ENCODE measurements at places on chromosomes 7 and 10. TPM values are rescaled to one million over a fixed set of nuclear protein-coding genes. Genes with fewer than 3 reads are reported as not detected.

DNA sequence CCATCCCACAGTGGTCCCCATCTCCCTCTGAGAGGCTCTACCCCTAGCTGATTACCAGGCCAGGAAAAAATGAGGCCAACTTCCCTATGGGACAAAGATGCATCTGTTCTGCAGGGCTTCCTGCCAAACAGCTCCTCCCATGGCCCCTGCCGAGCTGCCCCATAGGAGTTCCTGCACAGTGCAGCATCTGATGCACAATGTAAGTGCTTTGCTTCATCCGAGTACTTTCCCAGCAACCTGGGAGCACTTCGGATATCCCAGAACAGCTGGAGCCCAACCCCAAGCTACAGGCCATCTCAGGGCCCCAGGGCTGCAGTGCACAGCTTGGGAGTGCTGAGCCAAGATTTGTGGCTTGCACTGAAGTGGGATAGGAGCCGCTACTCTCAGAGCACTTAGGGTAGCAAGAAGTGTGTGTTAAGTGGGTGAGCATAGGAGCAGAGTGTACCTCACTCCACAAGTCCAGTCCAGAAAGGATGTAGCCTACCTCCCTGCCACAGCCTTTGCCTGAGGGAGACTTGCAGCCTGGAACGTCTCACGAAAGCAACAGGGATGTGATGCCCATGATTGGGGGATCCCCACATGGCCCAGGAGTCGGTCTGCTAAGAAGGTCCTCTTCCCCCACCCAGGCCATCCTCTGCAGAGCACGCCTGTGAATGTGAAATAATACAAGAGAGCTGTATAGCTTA is 209.6 kb upstream of the VWC2 start:
- H3K27me3 ChIP-seq: no peaks in the 10 kb centered on the region
- no peak overlapping the region for H3K27ac ChIP-seq
- H3K36me3 ChIP-seq: no peaks in the 10 kb centered on the region

GRCh38 chr10:70828923-70829322 is 13.2 kb downstream of the SGPL1 start:
- H3K27ac ChIP-seq: no peak overlapping the region
- DNase-seq: no peak
- H3K4me1 ChIP-seq: peaks cover 56% of the 10 kb centered on the region
- no peaks in the 10 kb centered on the region for H3K36me3 ChIP-seq
- no peaks in the 10 kb centered on the region for H3K27me3 ChIP-seq
- no peak overlapping the region for H3K4me3 ChIP-seq

GRCh38 chr10:19993714-19994315 is 177.6 kb downstream of the PLXDC2 start:
- H3K36me3 ChIP-seq: no peaks in the 10 kb centered on the region
- no peaks in the 10 kb centered on the region for H3K27me3 ChIP-seq
- no peak overlapping the region for H3K4me3 ChIP-seq
- H3K4me1 ChIP-seq: no peaks in the 10 kb centered on the region
- DNase-seq: no peak

- no peaks in the 10 kb centered on the region for H3K36me3 ChIP-seq
- no peak for DNase-seq
- no peak overlapping the region for H3K4me3 ChIP-seq
- H3K27ac ChIP-seq: no peak overlapping the region
- no peaks in the 10 kb centered on the region for H3K4me1 ChIP-seq
- H3K27me3 ChIP-seq: no peaks in the 10 kb centered on the region
These were observed 24.7 kb downstream of the LSMEM1 start for GRCh38 chr7:112505495-112505894.

DNA sequence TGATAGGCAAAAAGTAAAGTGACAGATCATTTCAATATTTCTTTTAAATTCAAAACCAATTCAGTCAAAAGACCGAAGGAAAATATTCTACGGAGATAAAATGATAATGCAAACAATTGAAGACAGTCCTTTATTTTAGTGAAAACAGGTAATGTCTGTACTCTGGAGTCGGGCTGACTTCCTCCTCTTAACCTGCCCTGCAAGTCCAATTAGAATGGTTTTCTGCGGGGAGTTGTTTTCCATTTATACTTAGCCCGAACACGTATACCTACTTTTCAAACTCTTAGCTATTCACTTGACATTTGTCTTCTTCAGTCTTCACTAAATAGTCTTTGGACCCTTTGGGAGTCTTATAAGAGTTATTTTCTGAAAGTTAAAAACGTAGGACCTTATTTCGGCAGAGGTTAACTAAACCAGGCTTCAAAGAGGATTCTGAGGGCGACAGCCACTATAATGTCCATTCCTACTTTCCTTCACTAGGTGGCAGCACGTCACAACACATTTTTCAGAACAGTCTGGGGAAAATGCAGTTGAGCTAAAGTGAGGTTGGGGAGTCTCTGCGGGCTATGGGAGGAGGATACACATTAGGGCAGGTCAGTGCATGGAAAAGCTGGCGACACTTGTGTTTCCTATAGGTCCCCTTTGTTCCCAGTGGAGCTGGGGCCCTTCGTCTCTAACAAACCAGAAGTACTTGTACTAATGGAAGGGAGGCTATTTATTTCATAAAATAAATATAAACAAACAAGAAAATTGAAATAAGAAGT is 472.0 kb downstream of the KCNMA1 start:
- H3K4me1 ChIP-seq: no peaks in the 10 kb centered on the region
- no peak overlapping the region for H3K27ac ChIP-seq
- no peaks in the 10 kb centered on the region for H3K36me3 ChIP-seq
- no peak overlapping the region for H3K4me3 ChIP-seq
- peak; percentile 35 for DNase-seq

The ANLN gene
- 2.7 TPM for polyA plus RNA-seq

- H3K4me1 ChIP-seq: peaks cover 39% of the 10 kb centered on the region
- no peak overlapping the region for H3K4me3 ChIP-seq
- no peak overlapping the region for H3K27ac ChIP-seq
- no peak for DNase-seq
- no peaks in the 10 kb centered on the region for H3K27me3 ChIP-seq
These were observed 45.2 kb downstream of the PARD3 start for GRCh38 chr10:34769899-34770298.

GRCh38 chr7:43294080-43294630 is 181.7 kb downstream of the HECW1 start:
- H3K4me1 ChIP-seq: no peaks in the 10 kb centered on the region
- H3K27ac ChIP-seq: no peak overlapping the region
- no peaks in the 10 kb centered on the region for H3K27me3 ChIP-seq

DNA sequence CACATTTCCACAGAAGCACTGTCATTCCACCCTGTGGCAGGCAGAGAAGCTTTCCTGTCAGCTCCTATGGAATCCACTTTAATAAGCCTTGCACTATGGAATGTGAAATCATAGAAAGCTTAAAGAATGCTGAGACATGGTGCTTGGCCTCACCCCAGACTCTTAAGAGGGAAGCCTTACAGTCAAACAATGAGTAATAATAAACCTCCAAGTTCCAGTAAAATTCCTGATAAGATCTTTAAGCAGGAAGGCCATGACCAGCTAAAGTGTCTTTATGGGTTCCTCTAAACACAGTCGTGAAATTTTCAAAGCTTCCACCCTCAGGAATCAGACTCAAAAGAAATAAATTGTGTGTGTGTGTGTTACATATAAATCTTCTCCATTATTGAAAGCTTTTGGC is 11.9 kb upstream of the TEX36 start:
- H3K36me3 ChIP-seq: no peaks in the 10 kb centered on the region
- H3K4me1 ChIP-seq: no peaks in the 10 kb centered on the region
- H3K27ac ChIP-seq: no peak overlapping the region
- no peak overlapping the region for H3K4me3 ChIP-seq
- H3K27me3 ChIP-seq: no peaks in the 10 kb centered on the region

GRCh38 chr7:15104411-15105092 is 202.0 kb upstream of the DGKB start:
- no peak overlapping the region for H3K27ac ChIP-seq
- no peak for DNase-seq
- H3K4me1 ChIP-seq: no peaks in the 10 kb centered on the region
- no peaks in the 10 kb centered on the region for H3K36me3 ChIP-seq

The ACSM6 gene
- polyA plus RNA-seq: not detected

- H3K27me3 ChIP-seq: no peaks in the 10 kb centered on the region
- peak overlapping the region; percentile 92 for H3K4me3 ChIP-seq
- no peaks in the 10 kb centered on the region for H3K36me3 ChIP-seq
- peaks cover 8% of the 10 kb centered on the region for H3K4me1 ChIP-seq
- peak overlapping the region; percentile 100 for H3K27ac ChIP-seq
These were observed 1.4 kb downstream of the LANCL2 start for GRCh38 chr7:55366461-55367070.

- no peaks in the 10 kb centered on the region for H3K27me3 ChIP-seq
- DNase-seq: no peak
- H3K4me1 ChIP-seq: no peaks in the 10 kb centered on the region
- H3K36me3 ChIP-seq: no peaks in the 10 kb centered on the region
- H3K4me3 ChIP-seq: no peak overlapping the region
These were observed 88.8 kb upstream of the TMEM26 start for GRCh38 chr10:61541960-61542359.

- no peak for DNase-seq
- H3K36me3 ChIP-seq: no peaks in the 10 kb centered on the region
- H3K27me3 ChIP-seq: no peaks in the 10 kb centered on the region
- H3K4me1 ChIP-seq: peaks cover 10% of the 10 kb centered on the region
- H3K4me3 ChIP-seq: no peak overlapping the region
- H3K27ac ChIP-seq: no peak overlapping the region
These were observed 16.0 kb downstream of the KAT6B start for GRCh38 chr10:74842301-74842954.

GRCh38 chr7:90841759-90842429 is 245.8 kb downstream of the CDK14 start:
- DNase-seq: no peak
- H3K27me3 ChIP-seq: no peaks in the 10 kb centered on the region
- no peaks in the 10 kb centered on the region for H3K4me1 ChIP-seq
- no peak overlapping the region for H3K4me3 ChIP-seq
- no peaks in the 10 kb centered on the region for H3K36me3 ChIP-seq
- H3K27ac ChIP-seq: no peak overlapping the region

The MKLN1 gene
- 25.5 TPM for polyA plus RNA-seq

- H3K27ac ChIP-seq: no peak overlapping the region
- no peak for DNase-seq
- no peak overlapping the region for H3K4me3 ChIP-seq
- peaks cover 17% of the 10 kb centered on the region for H3K27me3 ChIP-seq
These were observed 143.2 kb upstream of the RET start for GRCh38 chr10:42933448-42934340.

DNA sequence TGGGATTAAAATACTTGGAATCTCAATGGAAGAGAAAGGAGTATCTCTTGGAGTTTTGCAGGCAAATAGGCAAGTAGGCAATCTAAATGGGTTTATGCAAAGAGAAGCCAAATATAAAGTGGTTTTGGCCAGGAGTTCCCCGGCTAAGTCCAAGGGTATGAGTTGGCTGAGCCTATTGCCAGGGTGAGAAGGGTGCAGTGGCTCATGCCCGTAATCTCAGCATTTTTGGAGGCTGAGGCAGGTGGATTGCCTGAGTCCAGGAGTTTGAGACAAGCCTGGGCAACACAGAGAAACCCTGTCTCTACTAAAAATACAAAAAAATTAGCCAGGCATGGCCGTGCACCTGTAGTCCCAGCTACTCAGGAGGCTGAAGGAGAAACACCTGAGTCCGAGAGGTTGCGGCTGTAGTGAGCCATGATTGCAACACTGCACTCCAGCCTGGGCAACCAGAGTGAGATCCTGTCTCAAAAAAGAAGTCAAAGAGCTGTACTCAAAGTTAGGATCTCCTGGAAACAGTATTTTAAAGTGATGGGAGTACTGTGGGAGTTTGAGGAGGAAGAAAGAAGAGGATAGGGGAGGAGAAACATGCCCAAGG is 130.4 kb upstream of the RAB18 start:
- H3K4me3 ChIP-seq: no peak overlapping the region
- no peaks in the 10 kb centered on the region for H3K36me3 ChIP-seq
- no peak overlapping the region for H3K27ac ChIP-seq
- peaks cover 5% of the 10 kb centered on the region for H3K27me3 ChIP-seq
- no peak for DNase-seq

The DDIT4 gene
- 109 TPM for polyA plus RNA-seq

- no peak overlapping the region for H3K4me3 ChIP-seq
- H3K27ac ChIP-seq: no peak overlapping the region
These were observed 6.3 kb downstream of the ABCC2 start for GRCh38 chr10:99788598-99789256.

GRCh38 chr10:127919418-127920271 is 12.7 kb downstream of the PTPRE start:
- no peak overlapping the region for H3K27ac ChIP-seq
- peak; percentile 30 for DNase-seq
- no peaks in the 10 kb centered on the region for H3K36me3 ChIP-seq
- H3K4me1 ChIP-seq: peaks cover 60% of the 10 kb centered on the region
- H3K4me3 ChIP-seq: no peak overlapping the region

The FGL2 gene
- 18.0 TPM for polyA plus RNA-seq

- no peak overlapping the region for H3K27ac ChIP-seq
- H3K4me3 ChIP-seq: no peak overlapping the region
- no peak for DNase-seq
These were observed 8.8 kb downstream of the AASS start for GRCh38 chr7:122135275-122135674.

DNA sequence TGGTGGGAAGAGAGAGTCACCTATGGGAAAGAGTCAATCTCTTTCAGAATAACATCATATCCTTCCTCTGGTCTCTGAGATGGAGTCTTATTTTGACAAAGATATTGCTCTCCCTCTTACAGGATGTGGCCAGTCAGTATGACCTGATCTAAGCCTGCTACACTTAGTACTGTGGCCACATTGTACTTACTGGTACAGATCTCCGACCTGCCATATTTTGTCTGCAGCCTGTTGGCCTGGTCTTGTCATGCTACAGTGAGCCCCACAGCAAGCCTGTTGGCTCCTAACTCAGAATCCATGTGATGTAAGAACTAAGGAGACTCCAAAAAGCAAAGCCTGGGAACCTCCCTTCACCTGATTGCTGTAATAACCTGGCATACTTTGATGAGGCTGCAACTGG is 377.8 kb downstream of the SFMBT2 start:
- no peak for DNase-seq
- H3K4me3 ChIP-seq: no peak overlapping the region
- H3K27ac ChIP-seq: no peak overlapping the region

The GPR85 gene
- 2.3 TPM for polyA plus RNA-seq

- no peak for DNase-seq
- H3K36me3 ChIP-seq: no peaks in the 10 kb centered on the region
- H3K4me3 ChIP-seq: no peak overlapping the region
- no peaks in the 10 kb centered on the region for H3K27me3 ChIP-seq
- no peak overlapping the region for H3K27ac ChIP-seq
These were observed 144.0 kb upstream of the PPP1R3A start for GRCh38 chr7:114062810-114063209.

DNA sequence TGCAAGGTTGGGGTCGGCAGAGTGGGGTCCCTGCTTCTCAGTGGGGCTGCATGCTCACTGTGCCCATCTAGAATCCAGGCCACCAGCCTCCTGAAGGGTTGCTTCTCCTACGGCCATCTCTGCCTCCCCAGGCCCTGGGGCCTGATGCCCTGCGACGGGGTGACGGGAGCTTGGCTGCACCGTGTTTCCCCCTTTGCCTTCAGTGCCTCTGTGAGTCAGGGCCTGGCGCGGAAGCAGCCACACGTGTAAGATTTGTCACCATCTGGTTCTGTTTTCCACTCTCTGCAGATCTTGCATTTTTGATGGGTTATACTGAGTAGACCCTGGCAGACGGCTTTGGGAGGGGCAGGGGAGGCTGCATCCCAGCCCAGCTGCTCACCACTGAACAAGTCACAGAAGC is 7.2 kb downstream of the ADAMTS14 start:
- H3K36me3 ChIP-seq: no peaks in the 10 kb centered on the region
- H3K27me3 ChIP-seq: no peaks in the 10 kb centered on the region
- DNase-seq: no peak
- H3K27ac ChIP-seq: no peak overlapping the region

The FAM24B gene
- 3.1 TPM for polyA plus RNA-seq

Measured in adrenal gland (tissue), 19 donors.